ENCODE measurements at places on chromosomes 7 and 10.

- no peak for DNase-seq
These were observed 111.9 kb downstream of the SVIL start for GRCh38 chr10:29522918-29523317.

DNA sequence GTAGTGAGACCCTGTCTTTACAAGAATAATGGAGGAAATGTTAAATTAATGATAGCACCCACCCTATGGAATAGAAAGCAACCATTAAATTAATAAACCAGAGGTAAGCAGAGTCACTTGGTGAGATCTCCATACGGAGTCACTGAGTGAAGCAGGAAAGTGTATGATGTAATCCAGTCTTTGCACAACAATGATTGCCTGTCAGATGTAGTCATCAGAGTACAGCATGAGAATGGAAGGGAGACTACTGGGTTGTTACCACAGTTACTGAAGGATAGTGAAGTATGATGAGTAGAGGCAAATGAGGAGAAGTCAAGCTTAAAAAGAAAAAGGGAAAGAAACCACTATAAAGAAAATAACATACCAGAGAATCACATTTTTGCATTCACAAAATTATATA, 371.9 kb upstream of the SHH start:
- no peak for DNase-seq

- no peak for DNase-seq
These were observed 10.3 kb downstream of the FAM241B start for GRCh38 chr10:69640196-69640980.

DNA sequence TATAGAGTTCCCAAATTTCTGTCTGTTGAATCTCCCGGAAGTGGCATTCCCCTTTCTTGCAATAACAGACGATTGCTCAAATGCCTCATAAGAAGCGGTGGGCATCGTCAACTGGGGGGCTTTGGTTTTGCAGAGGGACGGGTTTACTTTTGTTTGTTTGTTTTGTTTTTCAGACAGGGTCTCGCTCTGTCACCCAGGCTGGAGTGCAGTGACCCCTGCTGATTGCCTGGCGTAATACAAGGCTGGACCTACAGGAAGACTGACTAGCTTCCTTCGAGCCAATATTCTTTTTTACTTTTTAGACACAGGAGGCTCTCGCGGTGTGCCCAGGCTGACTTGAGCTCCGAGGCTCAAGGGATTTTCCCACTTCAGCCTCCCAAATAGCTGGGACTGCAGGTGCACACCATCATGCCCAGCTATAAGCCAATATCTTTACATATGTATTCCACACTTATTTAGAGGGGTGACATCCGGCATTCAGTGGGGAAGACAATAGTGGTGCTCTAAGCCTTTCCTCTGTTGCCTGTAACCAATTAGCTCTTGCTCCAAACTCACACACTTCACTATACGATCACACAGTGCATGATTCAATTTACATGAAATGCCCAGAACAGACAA, 58.1 kb downstream of the FHIP2A start:
- peak; percentile 19 for DNase-seq

- peak; percentile 28 for DNase-seq
These were observed 105.6 kb downstream of the APBB1IP start for GRCh38 chr10:26543567-26544306.

DNA sequence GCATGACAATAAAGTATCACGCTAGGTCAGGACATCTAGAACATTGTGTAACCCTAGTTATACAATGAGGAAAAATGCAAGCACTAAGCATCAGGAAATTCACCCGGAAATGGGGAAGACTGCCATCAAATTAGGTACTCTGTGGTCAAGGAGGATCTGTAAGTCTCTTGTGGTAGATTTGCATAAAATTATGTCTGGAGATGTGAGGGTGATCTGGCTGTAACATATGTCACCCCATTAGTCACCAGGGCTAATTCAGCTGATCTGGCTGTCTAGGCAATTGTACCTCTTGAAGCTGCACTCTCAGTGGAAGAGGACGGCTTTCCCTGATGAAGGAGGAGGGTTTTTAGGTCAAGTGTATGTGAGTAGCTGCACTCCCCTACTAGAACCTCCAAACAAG, 14.8 kb downstream of the AKR1D1 start:
- DNase-seq = no peak

DNA sequence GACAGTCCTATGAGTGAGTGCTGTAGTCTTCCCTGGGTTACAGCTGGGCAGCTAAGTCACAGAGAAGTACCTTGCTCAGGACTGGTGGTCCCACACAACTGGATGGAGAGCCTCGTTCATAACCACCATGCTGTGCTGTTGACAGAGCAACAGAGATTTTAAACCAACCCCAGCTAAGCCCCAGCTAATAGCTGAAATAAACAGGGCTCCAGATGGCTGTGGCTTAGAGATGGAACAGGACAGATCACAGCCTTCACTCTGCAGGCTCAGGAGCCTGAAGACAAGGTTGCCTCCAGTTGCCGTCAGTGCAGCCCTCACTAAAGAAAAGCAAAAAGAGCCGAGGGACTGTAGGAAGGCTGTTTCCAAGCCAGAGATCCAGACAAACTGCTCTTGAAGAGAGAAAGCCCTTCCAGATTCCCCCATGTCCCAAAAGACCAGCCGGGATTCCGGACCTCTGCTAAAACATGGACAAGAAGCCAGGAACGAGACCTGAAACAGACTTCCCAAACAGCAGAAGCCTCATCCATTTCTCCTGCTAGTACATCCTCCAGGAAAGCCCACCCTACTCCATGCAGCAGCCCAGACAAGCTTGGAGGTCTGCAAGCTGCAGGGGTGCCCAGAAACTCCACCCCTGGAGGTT, 4.2 kb downstream of the HTRA1 start:
- DNase-seq = no peak

DNA sequence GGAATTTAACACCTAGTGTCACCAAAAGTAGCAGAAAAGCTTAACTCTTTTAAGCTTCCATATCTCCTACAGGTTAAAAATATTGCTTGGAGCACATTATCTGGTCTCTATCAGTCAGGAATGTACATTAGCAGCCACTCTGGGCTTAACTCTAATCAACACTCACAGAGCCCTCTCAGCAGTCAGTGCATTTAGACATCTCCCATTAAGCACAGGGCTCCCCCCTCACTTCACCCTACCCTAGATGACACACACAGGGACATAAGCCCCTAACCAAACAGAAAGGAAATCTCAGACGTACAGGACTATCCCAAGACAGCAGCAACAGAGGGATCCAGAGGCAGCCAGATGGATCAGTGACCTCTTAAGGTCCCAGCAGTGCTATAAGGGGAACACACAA, 26.4 kb downstream of the FBXW4 start:
- no peak for DNase-seq

DNA sequence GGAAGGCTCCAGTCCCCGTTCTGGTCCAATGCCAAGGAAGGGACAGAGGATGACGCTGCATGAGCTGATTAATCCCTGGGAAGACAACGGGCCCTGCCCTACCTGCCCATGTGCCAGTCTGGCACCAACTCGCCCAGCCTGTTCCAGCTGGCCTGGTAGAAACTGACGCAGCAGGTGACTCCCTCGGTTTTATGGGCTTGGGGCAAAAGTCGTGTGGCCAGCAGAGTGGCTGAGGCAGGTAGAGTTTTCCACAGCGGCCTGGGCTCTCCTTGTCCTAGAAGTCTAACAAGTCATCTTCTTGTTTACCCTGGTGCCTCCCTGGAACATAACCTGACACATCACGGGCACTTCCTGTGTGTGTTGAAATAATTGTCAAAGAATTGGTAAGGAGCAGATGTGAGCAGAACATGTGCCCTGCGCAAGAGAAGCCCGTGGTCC, 20.4 kb upstream of the LMTK2 start:
- no peak for DNase-seq

- no peak for DNase-seq
These were observed 107.7 kb downstream of the CACNA2D1 start for GRCh38 chr7:82335927-82336326.

GRCh38 chr10:6115824-6116350, 27.1 kb downstream of the RBM17 start:
- DNase-seq = no peak

DNA sequence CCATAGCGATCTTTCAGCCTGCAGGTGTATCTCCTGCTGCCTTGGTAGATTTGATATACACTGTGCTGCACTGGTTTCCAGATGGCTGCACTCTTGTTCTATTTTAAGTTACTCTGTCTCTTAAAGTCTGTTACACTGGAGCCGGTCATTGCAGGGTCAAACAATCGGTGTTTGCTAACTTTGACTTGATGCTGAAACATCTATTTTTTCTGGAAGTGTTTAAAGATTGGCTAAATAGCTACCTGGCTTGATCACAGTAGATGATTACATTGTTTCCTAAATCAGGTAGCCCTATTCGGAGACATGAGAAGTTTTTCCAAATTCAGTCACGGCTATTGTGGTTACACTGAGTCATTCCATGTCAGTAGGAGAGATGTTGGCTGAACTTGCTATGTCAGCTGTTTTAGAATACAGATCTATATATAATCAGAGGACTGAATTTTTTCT, 574.8 kb downstream of the ETV1 start:
- DNase-seq = no peak

DNA sequence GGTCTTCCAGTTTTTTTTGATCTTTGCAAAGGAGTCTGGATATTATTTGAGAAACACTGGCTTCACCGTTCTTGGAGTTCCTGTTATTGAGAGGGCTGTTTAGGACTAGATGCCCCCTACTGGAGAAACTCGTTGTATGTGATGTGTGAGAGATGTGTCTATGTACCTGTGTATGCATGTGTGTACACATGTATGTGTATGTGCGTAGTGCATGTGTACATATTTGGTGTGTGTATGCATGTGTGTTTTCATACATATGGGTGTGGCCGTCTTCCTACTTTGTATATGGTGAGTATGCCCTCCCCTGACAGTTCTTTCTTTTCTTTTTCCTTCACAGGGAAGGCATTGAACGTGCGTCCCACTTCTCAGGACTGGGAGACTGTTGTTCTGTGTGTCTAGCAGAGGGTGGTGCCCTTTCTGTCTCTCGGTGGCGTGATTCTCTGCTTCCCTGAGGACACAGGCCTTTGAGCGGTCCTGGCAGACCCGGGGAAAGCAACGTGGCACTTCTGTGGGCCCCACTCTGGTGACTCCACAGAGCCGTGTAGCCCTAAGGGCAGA, 3.0 kb upstream of the CALHM3 start:
- DNase-seq = no peak

GRCh38 chr10:119724593-119725516, 995 bp upstream of the INPP5F start:
- DNase-seq = peak; percentile 32

DNA sequence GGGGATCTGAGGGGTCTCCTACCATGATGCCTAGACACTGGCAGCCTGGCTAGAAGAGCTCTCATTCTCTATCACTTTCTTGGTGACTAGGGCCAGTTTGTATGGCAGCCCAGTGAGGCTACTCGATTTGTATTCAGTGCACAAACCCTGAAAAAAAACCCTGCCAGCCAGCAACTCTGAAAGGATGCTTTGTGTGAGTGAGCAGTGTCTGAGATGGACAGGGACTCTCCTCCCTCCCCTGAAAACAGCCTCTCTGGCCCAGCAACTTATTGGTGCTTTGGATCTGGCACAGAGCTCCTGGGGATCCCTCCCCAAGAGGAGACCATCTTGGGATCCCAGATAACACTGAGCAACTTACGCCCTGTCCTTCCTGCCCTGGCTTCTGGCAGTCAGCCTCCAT, 10.8 kb upstream of the LRRC4 start:
- no peak for DNase-seq

DNA sequence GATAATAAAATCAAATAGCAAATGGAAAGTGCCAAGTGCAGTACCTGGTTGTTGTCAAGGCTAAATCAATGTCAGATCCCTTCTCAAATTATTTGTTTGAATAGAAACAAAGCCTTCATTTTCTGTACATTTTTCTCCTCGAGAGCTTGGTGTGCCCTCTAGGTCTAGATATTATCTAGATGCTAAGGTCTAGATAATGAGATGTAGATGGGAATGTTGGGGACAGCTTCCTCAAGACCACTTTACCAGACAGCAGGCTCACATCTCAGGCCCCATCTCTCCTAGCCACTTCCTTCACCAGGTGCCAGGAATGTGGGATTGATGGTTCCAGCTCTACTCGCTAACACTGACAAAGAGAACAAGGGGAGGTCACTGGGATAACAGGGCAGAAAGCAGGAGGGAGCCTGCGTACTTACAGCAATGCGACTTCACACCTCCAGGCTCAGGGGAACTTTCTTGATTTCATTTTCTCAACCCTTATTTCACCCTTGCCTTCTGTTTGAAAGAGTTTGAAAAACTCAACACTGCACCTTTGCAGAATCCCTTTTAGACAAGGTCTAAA, 451.4 kb upstream of the VSTM2A start:
- DNase-seq = no peak

DNA sequence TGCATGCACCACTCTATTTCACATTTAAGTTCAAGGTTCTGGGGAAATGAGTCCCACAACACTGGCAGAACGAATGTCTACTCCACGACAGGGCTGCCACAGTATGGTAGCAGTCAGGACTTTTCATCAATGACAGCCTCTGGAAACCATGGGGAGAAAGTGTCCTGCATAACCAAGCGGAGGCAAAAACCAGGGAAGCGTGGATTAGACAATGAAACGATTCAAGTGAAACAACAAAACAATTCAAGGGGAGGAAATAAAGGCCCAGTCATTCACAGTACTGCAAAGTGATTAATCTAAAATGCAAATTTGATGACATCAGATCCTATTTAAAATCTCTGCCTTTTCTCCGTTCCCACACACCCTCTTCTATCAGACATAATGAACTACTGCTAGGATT, 168.2 kb downstream of the DPY19L1 start:
- DNase-seq = no peak

DNA sequence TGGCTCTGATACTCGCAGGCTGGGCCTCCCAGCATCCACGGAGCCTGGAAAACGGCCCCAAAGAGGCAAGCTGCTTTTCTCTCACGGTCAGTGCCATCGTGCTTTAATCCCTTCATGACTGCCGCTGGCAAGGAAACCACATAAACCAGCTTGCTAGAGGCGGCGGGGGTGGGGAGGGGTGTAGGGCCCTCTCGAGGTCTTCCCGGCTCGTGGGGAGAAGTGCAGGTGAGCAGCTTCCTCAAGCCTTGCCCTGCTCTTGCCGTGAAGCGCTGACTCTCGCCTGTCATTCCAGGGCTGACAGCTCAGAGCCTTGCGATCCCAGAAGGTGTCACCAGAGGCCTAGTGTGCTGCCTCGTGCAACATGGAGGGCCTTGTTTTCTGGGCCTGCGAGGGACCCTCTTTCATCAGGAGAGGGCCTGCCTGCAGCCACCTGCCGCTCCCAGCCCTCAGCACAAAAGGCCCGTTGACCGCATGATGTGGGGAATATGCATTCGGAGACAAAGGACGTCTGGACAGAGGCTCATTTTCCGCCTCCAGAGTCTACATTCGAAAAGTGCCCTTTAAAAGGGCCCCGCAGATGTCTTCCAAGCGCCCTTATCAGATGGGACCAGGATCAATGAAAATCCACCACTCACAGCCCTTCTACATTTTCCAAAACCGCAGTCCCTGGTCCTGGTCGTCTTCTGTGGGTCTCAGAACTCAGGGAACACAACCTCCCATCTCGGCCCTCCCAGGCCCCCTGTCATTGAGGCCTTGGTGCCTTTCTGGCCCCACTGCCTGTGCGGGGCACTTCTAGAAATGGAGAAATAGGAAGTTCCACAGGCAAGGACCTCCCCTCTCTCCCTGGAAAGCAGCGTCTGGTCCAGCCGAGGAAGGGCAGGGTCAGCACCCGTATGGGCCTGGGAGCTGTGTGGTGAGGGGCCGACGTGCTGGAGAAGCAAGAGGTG, 58.7 kb downstream of the ZRANB1 start:
- no peak for DNase-seq

GRCh38 chr7:81244224-81244623, 325.4 kb upstream of the SEMA3C start:
- no peak for DNase-seq

All from GM12892 (cell line).